Activated CD4-positive, alpha-beta T cell treated with anti-CD3 and anti-CD28 coated beads, Interleukin-2, amount 50 U/mL, for 24 hours (primary cell): ENCODE measurements at places on chromosomes 3 and 15.

GRCh38 chr15:80985981-80986380 lies 3.6 kb downstream of the MESD start:
- DNase-seq = no peak

DNA sequence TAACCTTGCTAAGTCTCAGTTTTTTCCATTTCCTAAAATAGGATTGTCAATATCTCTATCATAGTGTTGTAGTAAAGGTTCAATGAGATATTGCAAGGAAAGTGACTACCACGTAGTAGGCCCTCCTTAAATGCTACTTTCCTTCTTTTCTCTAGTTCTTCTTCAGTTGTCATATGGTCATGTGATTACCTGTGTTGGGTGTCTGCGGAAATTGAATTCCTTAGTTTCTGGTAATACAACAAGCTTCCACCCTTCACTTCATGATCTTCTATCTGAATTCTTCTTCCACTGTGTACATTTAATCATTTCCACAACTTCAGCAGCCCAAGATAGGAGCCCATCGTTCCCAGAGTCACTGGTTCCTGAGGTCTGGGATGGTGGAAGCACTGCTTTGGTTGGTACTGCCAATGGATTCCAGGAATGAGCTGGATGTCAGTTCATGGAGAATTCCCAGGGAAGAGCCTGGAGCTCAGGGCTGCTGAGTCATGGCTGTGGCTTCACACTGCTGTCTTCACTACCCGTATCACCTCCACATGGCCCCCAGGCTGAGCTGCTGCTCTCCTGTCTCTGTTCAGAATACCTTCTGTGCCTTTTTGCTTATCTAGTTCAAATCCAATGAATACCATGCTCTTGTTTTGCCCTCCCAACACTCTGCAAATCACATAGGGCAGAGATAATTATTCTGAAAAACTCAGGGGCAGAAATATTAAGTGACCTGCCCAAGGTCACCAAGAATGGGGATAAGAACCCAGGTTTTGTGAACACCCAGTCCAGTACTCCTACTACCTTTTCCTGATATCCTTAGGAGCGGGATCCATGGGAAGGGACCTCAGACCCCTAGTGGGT lies 98.6 kb downstream of the RPL39L start:
- no peak for DNase-seq

DNA sequence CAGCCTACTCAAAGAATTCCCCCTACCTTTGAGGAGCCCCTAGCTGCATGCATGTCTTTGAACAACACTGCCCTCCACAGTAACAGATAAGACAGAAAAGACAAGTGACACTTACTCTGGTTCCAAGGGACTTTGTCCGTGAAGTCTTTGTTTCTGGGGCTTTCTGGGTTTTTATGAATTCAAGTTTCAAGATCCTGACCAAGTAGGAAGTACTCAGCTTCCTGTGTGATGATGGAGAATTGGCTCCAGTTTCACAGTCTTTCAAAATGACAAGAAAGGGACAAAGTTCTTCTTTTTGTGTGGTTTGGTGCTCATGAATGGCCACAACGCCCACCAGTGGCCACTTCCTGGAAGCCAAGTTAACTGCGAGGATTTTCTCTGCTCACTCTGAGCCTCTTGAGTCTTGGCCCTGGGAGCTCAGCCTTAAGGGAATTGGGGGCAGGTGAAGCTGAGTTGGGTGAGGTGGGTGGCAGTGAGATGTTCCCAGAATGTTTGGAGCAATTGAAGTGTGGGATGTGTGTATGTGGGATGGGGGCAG lies at the start of gene CCR1:
CCR1 (minus strand) TSS at position 147 of the 538 bp plus-strand sequence. CDS start 4,000 bp downstream, outside the sequence.
- peak; percentile 10 for DNase-seq

GRCh38 chr15:75168374-75168773 lies 33.3 kb upstream of the C15orf39 start:
- no peak for DNase-seq

GRCh38 chr3:13788522-13789424 lies 91.1 kb downstream of the WNT7A start:
- DNase-seq = no peak
